ENCODE measurements at places on chromosomes 1 and 21.

- no peak for DNase-seq
These were observed 49.1 kb upstream of the SERBP1 start for GRCh38 chr1:67479146-67479891.

DNA sequence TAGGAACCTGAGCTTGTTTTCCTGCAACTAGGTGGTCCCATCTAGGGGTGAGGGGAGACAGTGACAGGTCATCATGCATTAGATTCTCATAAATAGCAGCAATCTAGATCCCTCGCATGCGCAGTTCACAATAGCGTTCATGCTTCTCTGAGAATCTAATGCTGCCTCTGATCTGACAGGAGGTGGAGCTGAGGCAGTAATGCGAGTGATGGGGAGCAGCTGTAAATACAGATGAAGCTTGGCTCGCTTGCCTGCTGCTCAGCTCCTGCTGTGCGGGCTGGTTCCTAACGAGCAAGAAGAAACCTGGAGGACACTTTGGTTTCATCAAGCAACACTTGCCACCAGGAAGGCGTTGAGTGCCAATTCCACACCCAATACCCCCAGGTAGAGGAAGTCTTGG, 95.1 kb upstream of the OLIG2 start:
- DNase-seq = no peak

DNA sequence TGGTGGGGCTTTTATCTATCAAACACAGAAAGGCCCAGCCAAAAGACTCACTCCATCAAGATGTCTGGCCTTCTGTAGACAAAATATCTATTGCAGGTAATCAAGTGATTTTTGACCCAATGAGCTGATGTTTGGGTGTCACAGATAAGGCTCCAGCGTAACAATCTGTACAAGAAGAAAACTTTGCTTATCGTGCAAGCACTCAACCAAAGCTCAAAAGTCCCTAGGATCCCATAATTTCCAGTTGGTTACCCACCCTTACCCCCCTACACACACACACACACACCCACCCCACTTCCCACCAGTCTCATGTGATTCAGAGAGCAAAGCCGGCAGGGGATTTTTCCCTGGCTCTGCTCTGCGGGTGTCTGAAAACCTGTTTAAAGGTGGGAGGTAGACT, 5.8 kb downstream of the ITPKB start:
- DNase-seq = no peak

DNA sequence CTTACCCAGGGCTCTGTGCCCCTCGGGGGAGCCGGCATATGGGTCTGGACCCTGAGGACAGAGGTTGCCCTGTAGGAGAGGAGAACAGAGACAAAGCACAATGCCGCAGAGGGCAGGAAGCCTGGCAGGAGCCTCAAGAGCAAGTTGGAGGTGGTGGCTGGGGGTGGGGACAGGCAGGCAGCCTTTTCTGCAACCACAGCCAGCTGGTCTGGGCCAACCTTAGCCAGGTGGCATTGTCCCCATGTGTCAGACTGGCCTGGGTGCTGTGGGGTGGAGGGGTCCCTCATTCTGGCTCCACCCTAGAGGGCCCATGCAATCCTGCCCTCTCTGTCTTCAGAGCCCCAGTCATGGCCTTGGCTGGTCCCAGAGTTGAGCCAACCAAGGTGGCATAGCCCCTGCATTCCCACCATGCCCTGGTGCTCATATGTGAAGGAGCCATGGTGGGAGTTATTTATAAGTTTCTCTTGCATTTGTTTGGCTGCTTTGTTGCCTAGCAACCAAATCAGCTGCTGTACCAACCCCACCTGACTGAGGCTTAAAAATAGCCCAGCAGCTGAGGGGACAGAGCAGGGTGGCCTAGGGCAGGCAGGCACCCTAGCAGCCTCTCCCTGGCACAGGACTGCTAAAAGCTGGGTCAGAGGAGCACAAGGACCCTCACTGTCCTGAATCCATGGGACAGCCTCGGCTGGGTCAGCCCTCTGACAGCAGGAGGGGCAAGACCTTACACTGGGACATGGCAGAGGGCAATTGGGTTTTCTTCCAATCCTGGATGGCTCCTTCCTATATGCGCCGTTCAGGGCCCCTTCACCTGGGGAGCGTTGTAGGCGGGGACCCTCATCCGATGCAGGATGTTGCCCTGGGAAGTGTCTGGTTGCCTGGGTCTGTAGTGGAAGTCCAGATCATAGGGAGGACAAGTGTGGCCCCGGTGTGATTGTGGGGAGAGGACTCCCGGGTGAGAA, 19.5 kb downstream of the MAP7D1 start:
- DNase-seq = peak; percentile 23

DNA sequence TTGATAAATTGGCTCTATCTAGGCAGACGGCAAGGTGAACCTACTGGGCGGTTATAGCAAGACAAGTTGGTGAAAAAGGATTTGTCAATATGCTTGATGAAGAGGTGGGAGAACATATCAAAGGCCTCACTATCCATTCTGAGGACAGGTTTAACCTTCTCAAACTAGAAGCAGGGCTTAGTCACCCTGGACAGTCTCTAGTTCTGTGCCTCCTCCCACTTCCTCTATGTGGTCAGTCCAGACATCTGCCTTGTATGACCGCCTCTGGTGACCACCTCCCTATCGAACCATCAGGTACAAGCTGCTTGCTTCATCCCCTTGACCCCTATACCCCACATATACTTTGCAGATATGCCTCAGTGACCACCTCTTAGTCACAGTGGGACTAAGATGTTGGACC, 2.3 kb upstream of the SCYL3 start:
- DNase-seq = no peak

- DNase-seq = no peak
These were observed 3.3 kb downstream of the CASZ1 start for GRCh38 chr1:10793129-10793651.

DNA sequence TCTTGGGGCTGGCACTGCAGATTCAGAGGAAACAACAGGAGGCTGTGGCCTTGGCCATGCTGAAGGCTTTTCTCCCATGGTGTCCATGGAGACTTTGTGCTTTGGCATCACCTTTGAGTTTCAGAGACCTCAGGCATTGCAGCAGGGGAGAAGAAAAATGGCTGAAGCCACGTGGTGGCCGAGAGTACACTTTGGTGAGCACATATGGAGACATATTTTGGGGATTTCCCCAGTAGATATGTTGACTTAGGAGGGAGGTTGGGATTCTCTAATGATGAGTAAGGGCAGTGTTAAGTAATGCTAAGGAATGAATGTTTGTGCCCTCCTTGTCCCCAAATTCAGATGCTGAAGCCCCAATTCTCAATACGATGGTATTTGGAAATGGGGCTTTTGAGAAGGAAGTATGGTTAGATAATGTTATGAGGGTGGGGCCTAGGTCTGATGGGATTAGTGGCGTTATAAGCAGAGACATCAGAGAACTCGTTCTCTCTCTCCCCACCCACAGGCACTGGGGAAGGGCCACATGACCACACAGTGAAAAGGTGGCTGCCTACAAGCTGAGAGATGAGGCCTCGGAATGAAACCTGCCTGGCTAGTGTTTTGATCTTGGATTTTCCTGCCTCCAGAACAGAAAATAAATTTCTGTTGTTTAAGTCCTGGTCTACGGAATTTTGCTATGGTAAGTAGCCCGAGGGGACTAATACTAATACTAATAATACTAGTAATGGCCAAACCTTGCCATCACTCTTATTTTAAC, 98.6 kb downstream of the TBX19 start:
- no peak for DNase-seq

DNA sequence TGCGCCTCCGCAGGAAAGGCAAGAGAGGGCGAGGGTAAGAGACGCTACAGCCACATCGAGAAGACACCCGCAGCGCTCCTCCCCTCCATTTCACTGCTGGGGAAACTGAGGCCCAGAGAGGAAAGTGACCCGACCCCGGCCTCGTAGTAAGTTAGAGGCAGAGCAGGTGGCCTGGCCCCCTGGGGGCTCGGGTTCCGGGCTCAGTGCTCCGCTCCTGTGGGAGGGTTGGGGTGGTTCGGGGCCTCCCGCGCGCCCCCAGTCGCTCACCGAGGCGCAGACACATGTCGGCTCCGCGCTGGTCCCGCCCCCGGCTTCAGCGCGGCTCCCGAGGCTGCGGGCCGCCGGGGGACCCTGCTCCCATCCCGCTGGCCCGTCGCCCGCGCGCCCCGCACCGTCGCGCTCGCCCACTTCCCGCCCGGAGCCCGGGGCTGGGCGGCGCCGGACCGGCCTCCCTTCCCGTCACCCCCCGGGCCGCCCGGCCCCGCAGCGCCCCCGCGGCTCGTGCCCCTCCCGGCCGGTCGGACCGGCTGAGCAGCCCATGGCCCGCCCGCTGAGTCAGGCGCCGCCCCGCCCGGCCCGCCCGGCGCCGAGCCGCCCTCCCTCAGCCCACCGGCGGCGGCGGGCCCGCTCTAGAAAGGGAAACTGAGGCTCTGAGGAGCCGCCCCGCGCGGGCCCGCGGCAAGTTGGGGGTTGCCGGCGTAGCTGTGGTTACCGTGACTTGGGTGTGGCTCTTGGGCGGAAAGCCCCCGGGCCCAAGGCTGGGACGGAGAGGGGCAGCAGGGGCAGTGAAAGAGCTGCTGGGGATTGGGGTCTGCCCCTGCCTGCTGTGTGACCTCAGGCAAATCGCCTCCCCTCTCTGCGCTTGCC, at the start of gene TMEM54:
TMEM54 (minus strand) TSS at position 434 of the 867 bp plus-strand sequence; CDS start at position 283, 151 bp downstream.
- DNase-seq = no peak

GRCh38 chr1:1170215-1171091, 3.2 kb upstream of the TTLL10 start:
- no peak for DNase-seq

- DNase-seq = no peak
These were observed 194.8 kb downstream of the ZZZ3 start for GRCh38 chr1:77487631-77488030.

GRCh38 chr1:52906135-52906603, 15.4 kb downstream of the ECHDC2 start:
- DNase-seq = no peak

GRCh38 chr1:230204842-230205241, 137.8 kb downstream of the GALNT2 start:
- DNase-seq = no peak

GRCh38 chr1:20143734-20144565, 4.8 kb downstream of the PLA2G2F start:
- no peak for DNase-seq

DNA sequence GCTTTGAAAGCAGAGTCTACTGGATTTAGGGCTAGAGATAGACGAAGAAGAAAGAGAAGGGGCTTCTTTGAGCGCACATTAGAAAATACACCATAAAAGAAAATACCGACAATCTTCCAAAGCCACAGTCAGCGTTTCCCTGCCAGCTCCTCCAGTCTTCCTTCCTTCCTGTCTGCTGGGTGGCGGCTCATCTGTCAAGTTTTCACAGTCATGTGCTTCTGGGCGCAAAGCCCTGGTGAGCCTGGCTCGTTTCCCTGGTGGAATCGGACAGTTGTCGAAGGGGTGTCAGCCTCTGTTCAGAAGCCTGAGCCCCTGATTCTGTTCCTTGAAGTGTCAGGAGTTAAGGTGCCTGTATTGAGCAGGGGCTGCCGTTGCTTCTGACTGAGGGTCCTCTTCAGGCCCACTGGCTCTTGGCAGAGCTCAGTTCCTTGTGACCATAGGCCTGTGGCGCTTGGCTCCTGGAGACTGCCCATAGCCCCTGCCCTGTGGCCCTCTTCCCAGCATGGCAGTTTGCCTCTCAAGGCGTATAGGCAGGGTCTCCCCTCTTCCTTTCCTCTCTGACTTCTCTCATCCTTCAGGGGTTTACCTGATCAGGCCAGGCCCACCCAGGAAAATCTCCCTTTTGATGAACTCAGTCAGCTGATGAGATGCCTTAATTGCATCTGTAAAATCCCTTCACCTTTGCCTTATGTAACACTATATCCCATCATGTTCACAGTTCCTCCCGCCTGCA, 58.6 kb downstream of the ADARB1 start:
- DNase-seq = no peak

All from SHP77 treated with DMSO at 0.1 percent for 48 hours (cell line).